ENCODE measurements at places on chromosomes 1 and 21.
A peak's percentile ranks its signal among the peaks of the same experiment; 100 is the strongest.

GRCh38 chr1:200890818-200891773, 3.6 kb upstream of the INAVA start:
- DNase-seq: peak; percentile 63

DNA sequence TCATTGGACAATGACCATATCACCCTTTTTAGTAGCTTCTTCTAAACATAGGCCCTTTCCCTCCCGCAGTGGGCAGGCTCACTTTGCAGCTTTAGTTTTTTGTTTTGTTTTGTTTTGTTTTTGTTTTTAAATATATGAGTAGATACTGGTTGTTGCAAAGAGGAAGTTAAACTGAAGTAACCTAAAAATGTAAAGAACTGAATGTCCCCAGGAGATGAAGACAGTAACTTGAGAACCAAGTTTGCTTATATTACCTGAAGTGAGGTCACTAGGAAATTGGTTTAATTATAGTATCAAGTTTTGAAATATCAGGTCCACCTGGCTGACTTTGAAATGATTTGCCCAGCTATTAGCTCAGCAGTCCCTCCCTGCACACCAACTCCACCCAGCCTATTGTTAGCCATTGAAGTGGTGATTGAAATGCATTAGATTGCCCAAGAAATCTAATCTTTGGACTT, 18.2 kb downstream of the SMAP2 start:
- DNase-seq: no peak

DNA sequence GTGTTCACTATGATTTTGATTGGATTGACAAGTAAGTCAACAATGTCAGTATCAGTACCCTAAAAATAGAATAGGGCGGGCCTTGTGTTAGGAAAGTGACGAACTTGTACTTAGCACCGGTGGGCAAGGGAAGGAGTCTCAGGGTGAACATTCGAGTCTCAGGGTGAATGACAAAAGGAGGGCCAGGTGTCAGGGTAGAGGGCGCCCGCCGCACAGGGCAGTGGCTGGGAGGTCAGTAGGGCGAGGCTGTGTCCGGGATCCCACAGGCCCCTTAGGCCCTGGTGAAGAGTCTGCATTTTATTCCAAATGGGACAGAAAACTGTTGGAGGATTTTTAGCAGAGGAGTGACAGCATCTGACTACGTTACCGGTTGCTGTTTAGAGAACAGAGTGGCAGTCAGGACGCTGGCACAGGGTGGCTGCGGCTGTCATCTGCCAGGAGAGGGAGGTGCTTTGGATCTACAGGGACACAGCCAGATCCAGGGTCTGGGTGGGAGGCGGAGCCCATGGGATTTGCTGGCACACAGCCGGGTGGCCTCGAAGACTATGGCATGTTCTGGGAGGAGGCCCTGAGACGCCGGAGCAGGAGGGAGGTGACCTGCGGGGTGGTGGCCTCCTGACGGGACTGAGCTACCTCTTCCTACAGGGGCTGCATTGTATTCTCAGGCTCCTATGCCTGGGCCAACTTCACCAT, 11.0 kb downstream of the AGTRAP start:
- no peak for DNase-seq

DNA sequence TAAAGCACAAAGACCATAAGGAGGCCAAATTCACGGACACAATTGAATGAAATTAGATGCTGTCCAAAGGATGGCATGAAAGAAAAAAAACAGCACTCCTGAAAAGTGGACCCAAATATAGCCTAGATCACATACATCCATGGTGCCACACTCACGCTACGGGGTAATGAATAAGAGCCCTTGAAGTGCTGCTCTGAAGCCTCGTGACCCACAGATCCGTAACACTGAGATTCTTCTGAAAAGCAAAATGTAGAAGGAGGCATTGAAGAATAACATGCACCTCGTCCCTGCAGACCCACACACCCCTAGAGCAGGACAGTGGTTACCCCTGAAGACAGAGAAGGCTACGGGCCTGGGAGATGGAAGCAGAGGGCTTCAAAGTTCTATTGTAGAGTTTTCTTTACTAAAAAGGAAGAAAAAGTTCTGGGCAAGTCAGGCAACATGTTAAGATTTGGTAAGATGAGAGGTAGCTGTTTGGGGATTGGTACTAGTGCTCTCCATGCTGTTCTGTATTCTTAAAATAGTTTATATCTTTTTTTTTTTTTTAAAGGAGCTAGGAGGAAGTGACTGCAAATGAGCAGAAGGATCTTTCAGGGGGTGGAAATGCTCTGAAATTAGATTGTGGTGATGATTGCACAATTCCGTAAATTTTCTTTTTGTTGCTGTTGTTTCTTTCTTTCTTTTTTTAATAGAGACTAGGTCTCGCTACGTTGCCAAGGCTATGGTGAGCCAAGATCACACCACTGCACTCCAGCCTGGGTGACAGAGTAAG, 4.1 kb upstream of the ITGB2 start:
- peak; percentile 67 for DNase-seq

GRCh38 chr1:93443454-93443853, 4.5 kb upstream of the FNBP1L start:
- no peak for DNase-seq

GRCh38 chr1:156203331-156203730, 9.4 kb downstream of the SLC25A44 start:
- no peak for DNase-seq

DNA sequence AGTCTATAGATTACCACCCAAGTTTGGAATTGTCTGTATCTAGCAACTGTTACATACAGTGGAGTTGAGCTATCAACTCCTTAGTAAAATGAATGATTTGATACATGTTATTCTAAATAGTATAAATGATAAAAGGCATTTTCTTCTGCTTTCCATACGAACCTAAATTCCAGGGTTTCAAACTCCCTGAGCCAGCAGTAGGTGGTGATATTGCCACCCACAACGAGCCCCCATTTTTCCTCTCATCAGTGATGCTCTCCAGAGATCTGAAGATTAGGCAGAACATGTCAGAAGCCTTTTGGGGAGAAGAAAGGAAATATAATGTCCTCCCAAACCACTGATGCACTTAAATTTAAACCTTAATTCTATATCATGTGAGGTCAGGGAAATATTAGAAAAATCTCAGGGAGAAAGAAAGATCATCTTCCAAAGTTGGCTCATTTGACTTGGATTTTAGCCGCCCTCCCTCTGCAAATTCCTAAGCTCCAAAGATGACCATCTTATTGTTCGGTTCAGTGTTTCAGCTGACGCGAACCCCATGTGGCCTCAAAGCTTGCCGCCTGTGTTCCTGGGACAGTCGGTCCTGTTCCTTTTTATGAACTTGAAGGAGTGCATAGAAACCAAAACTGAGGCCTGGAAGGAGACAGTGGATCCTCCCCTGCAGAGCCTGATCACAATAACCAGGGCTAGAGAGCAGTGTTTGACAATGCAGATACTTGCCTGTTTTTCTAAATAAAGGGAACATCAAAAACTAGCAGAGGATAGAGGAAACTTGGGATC, 2.3 kb downstream of the EVA1C start:
- DNase-seq: peak; percentile 16

DNA sequence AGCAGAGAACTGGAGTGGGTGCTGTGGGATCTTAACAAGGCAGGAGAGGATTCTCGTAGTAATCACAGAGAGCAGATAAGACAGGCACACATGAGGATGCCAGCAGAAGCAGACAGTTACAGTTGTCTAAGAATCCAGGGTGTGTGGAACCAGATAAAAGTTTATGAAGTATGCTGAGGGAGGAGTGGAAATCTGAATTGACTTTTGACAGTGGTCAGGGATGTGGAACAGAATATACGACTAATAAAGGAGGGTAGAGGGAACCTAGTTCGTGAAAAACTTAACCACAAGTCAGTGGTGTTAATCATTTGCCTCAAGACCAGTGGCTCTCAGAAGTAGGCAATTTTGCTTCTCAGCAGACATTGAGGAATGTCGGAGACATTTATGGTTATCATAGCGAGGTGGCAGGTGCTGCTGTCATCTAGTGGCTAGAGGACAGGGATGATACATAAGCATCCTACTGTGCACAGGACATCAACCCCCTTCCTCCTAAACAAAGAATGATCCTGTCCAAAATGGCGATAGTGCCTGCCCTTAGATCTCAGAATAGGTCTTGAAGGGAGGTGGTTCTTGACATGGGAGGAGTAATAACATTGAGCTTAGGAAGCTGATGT, 3.0 kb downstream of the LRRC8D start:
- peak; percentile 94 for DNase-seq

DNA sequence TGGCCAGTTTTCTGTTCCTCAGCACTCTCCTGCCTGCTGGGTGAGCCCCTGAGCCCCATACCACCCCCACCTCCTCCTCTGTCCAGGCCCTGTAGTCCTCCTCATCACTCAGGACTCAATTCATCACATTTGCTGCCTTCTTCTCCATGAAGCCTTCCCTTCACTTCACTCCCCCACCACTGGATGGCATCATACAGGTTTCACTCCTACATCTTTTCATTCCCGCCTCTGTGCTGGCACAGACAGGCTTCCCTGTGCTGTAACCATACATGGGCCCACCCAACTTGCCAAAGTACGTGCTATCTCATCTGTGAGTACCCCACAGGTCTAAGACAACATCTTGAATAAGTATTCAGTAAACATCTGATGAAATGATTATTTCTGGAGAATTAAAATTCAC, 56.9 kb downstream of the SLC45A1 start:
- DNase-seq: peak; percentile 53

DNA sequence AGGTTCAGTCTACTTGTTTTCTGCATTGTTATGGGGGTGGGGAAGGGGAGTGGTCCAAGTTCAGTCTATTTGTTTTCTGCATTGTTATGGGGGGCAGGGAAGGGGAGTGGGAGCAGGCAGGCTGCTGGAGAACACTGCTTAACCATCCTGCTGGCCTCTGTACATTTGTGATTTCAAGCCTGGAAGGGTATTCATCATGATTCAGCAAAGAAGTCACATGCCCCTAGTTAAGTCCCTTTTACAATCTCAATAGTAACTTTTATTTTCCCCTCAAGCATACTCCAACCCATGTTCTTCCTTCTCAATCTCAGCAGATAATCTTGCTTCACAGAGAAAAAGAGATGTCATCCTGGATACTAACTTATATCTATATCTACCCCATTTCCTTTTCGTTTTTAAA, 7.9 kb downstream of the LYST start:
- no peak for DNase-seq

- no peak for DNase-seq
Observed at GRCh38 chr21:18138507-18138906, 106.1 kb upstream of the CHODL start.

GRCh38 chr1:86365896-86366295, 30.2 kb downstream of the ODF2L start:
- DNase-seq: no peak

DNA sequence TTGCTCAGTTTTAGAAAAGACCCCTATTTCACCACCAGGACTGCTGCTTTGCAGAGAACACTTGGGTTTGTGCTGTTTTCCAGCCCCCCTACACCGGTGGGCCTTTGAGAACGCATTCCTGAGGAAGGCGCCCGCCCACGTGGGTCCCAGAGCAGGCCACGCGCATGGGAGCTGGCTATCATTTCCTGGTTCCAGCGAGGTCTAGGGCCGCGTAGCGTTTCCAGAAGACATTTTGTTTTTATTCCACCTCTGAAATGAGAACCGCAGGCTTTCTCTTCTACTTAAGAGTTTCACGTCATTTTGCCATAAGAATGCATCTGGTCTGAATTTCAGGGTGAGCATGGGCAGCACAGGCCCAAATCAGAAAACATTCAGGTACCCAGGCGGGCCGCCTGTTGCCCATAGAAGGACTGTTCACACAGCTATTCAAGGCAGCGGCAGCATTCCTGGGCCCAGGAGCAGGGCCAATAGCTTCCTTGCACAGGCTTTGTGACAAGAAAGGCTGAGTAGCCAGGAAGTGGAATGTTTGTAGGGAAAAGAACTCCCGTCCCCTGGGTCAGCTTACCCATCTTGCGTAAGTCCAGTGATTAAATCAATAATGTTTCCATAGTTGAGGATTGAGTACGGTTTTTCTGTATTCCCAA, 1.4 kb upstream of the KLHL21 start:
- no peak for DNase-seq

GRCh38 chr1:232556351-232556750, 73.6 kb downstream of the SIPA1L2 start:
- DNase-seq: no peak

DNA sequence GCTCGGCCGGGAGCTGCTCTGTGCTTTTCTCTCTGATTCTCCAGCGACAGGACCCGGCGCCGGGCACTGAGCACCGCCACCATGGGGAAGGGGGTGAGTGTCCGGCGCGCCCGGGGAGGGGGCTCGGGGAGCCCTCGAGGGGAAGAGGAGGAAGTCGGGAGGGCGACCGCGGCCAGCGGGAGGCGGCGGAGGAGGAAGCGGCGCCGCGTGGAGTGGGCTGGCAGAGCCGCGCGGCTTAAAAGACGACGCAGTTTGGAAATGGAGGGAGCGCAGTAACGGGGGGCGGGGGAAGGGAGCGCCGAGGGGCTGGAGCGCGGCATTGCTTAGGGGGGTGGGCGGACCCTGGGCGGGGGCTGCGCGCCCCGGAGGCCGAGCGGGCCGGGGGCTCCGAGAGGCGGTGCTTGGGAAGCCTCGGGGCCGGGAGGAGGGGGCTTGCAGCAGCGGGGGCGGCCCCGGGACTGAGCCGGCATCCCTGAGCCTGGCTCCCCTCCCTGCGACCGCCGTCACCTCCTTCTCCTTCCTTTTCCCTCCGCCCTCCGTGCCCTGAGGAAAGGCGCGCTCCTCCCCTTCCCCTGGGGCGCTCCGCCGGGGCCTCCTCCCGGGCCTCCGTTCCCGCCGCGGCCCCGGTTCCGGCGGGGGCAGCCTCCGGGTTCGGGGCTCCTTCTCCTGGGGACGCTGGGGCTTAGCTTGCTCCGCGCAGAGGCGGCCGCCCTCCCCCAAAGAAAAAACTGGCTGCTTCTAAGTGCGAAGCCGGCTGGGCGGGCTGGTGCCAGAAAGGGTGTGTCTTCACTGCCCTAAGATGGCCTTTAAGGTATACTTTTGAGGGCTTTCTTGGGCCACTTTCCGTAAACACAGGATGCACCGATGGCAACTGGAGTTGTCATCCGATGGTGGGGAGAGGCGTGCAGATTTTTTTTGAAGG, 648 bp downstream of the ATP1A1 start:
- DNase-seq: peak; percentile 52
